SJSA1 (cell line): ENCODE measurements at places on chromosomes 1 and 21. TPM values are rescaled to one million over a fixed set of nuclear protein-coding genes. Genes with fewer than 3 reads are reported as not detected.
A peak's percentile ranks its signal among the peaks of the same experiment; 100 is the strongest.

DNA sequence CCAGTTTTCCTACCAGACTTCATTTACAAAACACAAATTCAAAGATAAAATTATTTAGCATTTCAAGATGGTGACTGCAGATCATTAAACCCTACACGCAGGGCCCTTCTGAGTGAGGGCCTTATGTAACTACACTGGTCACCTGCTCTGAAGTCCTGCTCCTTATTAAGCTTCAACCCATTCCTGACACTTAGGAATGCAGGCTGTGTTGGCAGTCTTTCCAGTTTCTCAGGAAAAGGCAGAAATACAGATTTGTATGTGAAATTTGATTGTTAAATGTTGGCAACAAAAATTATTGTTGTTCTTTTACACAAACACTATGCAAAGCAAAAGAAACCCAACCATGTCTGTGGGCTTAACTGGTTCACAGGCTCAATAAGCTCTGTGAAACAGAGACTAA lies 25.8 kb upstream of the BCAS2 start:
- no peak for DNase-seq

- no peak for DNase-seq
Measured at GRCh38 chr1:56868761-56869160, 14.2 kb downstream of the C8A start.

DNA sequence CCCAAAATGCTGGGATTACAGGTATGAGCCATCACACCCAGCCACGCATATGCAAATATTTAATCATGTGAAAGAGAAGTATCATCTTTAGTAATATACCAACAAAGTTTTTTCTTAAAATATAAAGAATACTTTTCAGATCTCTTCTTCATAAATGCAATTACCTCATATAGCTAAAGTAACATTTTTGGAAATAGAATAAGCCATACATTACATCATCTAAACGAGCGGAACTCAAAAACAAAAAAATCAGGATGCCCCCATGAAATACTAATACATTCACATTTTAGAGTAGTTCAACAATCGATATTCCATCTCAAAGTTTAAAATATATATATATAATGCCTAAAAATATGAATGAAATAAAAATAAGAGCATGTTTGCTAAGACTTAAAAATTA lies 4.7 kb downstream of the NDC1 start:
- DNase-seq = no peak

DNA sequence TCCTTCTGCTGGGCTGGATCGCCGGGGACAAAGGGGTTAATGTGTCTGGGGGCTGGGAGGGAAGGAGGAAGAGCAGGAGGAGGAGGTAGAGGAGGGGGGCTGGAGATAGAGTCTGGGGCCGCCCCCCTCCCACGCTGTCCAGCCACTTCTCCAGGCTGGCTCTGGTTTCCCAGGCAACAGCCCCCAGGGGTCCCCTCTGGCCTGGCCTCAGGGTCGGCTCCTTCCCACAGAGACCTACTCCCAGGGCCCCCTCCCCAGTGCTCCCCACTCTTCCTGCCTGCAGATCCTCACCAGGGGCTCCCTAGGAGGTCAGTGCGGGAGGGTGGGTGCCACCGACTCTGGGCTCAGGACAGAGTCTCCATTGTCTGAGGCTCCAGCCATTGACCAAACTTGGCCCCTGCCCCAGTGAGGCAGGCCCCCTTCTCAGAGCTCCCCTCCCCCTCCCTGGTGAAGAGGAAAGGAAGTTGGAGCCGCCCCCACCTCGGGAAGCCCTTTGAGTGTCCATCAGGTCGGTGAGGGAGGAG lies 34.1 kb downstream of the ARHGEF10L start:
- no peak for DNase-seq

- peak; percentile 16 for DNase-seq
Measured at GRCh38 chr1:161374373-161374772, 6.7 kb upstream of the CFAP126 start.

- no peak for DNase-seq
Measured at GRCh38 chr1:232292818-232293217, 337.1 kb downstream of the SIPA1L2 start.

DNA sequence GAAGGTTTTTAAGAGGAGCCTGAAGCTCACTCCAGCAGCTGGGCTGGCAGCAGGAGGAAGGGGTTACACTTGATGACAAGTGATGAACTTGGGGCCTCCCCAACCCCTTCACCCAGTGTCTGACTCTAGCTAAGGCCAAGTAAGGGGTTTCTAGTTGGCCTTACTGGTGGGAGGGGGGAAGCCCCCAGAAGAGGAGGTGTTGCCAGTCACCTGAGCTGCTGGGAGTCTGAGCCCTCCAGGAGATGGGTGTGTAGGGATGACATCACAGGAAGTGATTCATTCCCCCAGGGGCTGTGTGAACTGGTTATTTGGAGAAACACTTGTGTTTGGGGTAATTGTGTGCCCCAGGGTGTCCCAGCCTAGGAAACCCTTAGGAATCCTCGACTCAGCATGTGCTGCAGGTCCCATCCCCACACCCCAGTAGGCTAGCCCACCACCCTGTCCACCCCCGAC lies 3.1 kb downstream of the PADI1 start:
- peak; percentile 81 for DNase-seq

GRCh38 chr1:69967245-69967766 lies 238.1 kb downstream of the LRRC40 start:
- no peak for DNase-seq

DNA sequence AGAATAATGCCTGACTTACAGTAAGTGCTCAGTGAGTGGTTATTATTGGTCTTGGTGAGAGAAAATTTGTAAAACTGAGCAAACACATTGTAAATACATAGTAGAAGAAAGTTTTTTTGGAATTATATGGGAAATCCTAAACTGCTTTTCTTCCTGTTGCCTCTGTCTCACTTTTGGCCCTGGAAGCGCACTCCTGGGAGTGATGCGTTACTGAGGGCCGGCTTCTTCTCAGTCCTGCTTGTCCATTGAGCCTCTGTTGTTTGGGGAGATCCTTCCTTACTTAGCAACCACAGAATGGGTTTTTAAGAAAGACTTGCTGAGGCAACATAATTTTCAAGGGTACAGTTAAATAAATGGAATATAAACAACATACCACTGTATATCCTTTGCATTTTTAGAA lies 166.0 kb downstream of the EDEM3 start:
- no peak for DNase-seq

GRCh38 chr1:208054911-208055379 lies 144.0 kb upstream of the CD34 start:
- no peak for DNase-seq

DNA sequence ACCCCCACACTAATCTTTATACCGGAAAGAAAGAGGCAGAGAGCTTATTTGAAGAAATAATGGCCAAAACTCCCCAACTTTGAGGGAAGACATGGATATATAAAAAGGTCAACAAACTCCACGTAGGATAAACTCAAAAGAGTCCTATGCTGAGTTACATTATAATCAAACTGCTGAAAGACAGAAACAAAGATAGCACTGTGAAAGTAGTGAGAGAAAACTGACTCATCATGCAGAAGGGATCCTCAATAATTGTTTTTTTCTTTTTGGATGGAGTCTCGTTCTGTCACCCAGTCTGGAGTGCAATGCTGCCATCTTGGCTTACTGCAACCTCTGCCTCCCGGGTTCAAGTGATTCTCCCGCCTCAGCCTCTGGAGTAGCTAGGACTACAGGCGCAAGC lies 48.5 kb upstream of the TTC39A start:
- DNase-seq = no peak

GRCh38 chr1:41819843-41820242 lies 98.9 kb downstream of the HIVEP3 start:
- no peak for DNase-seq

DNA sequence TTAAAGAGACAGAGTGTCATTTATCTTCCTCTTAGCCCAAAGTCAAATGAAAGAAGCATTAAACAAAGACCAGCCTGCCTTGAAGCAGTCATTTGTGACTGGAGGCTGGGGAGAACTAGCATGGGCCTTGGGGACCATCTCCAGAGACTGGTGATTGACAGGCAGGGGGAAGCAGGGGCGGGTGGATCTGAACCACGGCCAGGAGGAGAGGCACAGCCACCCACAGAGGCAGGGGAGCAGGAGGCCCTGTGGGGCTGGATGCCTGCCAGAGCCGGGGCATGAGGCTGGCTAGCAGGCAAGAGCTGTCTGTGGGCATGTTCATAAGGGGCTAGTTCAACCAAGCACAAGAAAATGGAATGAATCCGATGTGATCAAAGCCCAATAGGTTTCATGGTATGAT lies 73.9 kb downstream of the PLXNA2 start:
- DNase-seq = peak; percentile 32

DNA sequence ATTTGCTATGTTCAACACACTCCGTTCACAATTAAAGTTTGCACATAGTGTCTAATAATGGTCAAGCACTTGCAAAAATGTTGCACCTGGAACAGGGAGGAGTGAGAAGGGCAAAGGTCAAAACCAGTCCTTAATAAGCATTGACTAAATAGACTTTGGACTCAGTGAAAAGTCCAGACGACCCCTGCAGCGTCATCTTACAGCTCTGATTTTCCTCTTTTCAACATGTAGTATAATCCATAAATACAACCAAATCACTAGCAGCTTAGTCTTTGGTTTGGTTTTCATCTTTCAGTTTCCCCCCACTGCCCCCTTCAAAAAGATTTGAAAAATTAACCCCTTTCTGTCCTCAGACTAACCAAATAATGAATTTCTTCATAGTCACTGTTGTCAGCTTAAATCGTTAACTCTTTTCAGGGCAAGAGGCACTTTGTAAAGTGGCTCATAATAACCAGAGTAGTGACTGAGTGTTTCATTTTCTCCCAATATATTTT lies 290.3 kb downstream of the PTPRC start:
- DNase-seq = no peak

GRCh38 chr1:32291145-32291707 lies 657 bp upstream of the HDAC1 start:
- DNase-seq = peak; percentile 51

- no peak for DNase-seq
Measured at GRCh38 chr21:44653656-44654575, 543 bp downstream of the KRTAP12-4 start.

DNA sequence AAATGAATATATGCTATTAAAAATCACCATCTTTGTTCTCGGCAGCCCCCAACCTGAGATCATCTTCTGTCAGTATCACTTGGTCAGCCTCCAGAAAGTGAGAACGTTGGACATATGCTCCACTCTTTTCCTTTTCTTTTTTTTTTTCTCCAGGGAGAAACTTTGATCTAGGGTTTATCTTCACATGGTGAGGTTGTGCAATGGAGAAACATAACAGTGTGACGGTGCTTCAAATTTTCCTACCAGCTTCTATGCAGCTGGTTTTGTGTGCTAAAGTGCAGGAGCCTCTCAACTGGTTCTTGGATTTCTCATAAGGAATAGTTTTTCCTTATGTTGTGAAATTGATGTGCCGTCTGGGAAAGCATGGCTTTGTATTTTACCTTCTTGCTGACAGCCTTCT lies 1202.9 kb downstream of the NCAM2 start:
- no peak for DNase-seq

GRCh38 chr1:91863498-91863897 lies 22.5 kb downstream of the TGFBR3 start:
- no peak for DNase-seq

Gene ABCA4
- total RNA-seq = 0.11 TPM in 1 of 2 replicates, not detected in the other

Gene LCE1E
- total RNA-seq = not detected in 2 replicates

Gene F13B
- not detected in 2 replicates for total RNA-seq

Gene AMY1B
- total RNA-seq = not detected in 2 replicates

Gene IGSF21
- total RNA-seq = not detected in 2 replicates

Gene SPRR2E
- not detected in 2 replicates for total RNA-seq

Gene UROD
- 91.3 and 114 TPM in 2 replicates for total RNA-seq

Gene EPS8L3
- total RNA-seq = not detected in 2 replicates

Gene CLIC6
- not detected in 2 replicates for total RNA-seq

Gene XCL2
- not detected in 2 replicates for total RNA-seq

Gene DCST2
- not detected in 2 replicates for total RNA-seq

Gene C8A
- not detected in 2 replicates for total RNA-seq

Gene CRYBG2
- not detected in 2 replicates for total RNA-seq

Gene PRRX1
- 1.2 and 1.6 TPM in 2 replicates for total RNA-seq

Gene OR2T11
- not detected in 2 replicates for total RNA-seq

Gene KLHDC8A
- not detected in 2 replicates for total RNA-seq
